DMS 273 treated with DMSO at 0.1 percent for 48 hours (cell line): ENCODE measurements at places on chromosomes 1 and 21.

DNA sequence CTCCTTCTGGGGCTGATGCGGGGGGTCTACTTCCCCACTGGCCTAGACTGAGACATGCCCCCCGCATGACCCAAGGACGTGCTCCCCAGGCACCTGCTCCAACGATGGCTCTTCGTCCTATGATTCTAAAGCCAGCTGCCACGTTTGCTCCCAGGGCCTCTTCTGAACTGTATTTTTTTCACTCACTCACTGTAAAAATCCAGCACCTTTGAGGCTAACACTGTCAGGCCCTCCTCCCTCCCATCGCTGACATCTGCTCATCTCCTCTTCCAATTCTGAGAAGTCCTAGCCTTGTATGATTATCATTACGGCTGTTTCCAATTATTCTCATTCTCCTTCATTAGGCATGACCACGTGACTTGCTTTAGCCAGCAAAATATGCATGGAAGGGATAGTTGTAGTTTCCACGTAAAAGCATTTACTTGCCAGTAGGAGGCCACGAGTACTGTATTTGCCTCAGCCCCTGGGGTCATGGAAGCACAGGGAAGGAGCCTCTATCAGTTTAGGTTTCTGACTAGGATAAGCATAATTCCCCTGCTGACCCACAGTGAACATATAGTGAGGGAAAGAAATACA lies 19.1 kb upstream of the EDN2 start:
- no peak for DNase-seq

DNA sequence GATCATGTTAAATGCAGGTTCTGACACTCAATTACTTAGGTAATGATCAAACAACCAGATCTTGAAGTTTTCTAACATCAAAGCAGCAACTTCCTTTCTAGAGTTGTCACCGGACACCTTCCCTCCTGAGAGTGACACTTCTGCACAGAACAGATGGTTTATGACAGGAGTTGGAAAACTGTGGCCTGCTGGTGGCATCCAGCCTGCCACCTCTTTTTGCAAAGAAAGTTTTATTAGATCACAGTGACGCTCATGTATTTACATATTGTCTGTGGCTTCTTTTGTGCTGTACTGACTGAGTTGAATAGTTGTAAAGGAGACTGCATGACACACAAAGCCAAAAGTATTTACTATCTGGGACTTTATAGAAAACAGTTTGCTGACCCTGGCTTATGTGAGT lies 28.3 kb downstream of the DDR2 start:
- DNase-seq: no peak

DNA sequence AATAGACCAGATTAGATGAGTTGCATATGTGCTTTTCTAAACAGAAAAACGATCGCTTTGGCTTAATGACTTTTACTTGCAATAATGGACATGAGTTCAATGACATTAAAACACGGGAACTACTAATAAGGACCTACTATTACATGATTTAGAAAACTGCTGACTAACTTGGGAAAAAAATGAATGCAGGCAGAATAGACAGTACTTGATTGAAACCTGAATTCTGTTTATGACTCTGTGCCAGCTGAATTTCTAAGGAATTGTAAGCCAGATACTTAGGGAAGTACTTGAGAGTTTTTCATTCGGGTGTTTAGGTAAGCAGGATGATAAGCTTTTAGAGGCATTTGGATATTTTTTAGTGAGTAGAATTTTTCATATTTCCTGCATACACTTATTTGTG lies 12.0 kb downstream of the ADGRL2 start:
- no peak for DNase-seq

GRCh38 chr1:217605390-217605789 lies 25.5 kb downstream of the GPATCH2 start:
- DNase-seq: no peak

GRCh38 chr1:159779403-159779851 lies 1.3 kb upstream of the DUSP23 start:
- DNase-seq: no peak

DNA sequence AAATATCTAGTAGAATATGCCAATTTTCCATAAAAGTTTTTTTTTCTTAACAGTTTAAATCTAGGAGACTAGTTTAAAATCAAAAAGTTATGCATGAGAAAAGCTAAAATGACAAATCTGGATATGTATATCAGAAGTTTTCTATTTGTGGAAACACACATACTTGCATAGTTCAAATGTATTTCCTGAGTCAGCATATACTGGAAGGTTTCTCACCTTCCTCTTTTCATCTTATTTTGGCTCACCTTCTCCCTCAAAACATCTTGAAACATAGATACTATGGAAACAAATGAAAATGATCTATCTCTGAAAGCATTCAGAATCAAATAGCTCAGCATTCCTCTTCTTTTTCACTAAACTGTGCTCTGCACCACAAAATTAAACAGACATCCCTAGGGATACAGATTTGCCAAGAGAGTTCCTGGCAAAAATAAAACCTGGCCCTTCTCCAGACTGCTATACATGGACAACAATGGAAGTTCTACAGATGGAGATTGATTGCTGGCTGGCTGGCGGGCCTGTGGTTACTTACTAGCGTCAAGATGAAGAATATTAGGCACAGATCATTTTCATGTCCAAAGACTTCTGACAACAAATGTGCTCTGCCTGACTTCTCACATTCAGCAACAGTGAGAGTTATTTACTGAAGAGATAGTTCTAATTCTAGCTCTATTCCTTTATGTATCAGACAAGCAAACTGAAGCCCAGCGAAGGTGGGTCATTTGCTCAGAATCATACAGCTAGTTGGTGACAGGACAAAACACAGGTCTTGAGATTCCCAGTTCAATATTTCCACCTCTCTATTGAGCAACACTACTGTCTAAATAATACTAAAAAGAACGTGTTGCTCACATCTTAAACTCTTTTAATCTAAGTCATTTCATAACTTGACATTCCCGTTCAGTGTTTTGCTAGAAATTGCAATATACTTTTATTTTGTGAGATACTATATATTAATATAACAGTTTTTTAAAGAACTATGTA lies 26.6 kb downstream of the DIPK1A start:
- DNase-seq: peak; percentile 56

DNA sequence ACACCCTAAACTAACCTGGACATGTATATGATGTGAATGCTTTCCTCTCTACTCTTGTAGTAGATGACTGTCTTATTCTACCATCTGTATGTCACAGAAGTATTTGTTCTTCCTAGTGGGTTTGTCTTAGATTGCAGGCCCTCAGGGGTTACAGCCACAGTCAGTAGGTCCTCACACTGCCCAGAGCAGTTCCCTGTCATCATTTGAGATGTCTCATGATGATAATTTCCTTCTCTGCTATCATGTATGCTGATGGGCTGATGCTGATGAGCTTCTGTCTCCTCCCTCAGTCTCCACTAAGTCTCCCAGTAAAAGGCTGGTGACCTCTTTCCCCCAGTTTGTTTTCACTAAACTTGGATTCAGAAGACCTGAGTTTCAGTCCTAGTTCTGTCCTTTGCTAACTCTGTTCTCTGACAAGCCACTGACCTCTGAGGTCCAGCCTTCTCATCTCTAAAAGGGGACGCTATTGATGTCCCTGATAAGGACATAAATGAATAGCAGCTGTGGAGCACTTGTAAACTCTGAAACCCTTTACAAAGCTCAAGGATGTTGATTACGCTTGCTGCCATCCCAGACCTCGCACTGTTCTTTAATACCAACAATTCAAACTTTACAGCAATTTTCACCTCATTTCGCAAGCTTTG lies 3.1 kb upstream of the ETV3 start:
- DNase-seq: no peak

GRCh38 chr1:67630438-67631045 lies 54.5 kb upstream of the GADD45A start:
- DNase-seq: no peak

GRCh38 chr1:155002464-155003226 lies at the start of gene ZBTB7B:
Gene ZBTB7B, plus strand, starts transcription at chr1:155002802. Its CDS starts 11,859 bp downstream, at chr1:155014661.
- DNase-seq: no peak

DNA sequence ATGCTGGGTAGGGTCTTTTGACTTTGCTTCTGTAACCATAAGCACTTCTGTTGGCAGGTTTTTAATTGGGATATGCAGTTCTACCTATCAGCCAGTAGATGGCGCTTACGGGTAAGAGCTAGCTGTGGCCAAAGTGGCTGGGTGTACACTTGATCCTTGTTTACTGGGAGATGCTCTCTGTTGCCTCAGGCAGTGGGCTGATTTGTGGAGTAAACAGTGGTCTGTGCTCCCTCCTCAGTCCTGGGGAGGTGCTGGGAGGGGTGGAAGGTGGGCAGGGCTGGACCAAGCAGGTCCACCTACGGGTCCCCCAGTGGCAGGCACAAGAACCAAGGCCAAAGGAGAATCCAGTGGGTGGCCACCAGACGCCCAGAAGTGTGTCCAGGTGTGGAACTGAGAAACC lies 43.4 kb downstream of the RALGPS2 start:
- peak; percentile 7 for DNase-seq
